ENCODE measurements at places on chromosomes 6 and 20. TPM values are rescaled to one million over a fixed set of nuclear protein-coding genes. Genes with fewer than 3 reads are reported as not detected.

The RNF182 gene
- polyA plus RNA-seq: 4.9 TPM

- no peak for DNase-seq
These were observed 222.9 kb downstream of the EPHA7 start for GRCh38 chr6:93196406-93196970.

DNA sequence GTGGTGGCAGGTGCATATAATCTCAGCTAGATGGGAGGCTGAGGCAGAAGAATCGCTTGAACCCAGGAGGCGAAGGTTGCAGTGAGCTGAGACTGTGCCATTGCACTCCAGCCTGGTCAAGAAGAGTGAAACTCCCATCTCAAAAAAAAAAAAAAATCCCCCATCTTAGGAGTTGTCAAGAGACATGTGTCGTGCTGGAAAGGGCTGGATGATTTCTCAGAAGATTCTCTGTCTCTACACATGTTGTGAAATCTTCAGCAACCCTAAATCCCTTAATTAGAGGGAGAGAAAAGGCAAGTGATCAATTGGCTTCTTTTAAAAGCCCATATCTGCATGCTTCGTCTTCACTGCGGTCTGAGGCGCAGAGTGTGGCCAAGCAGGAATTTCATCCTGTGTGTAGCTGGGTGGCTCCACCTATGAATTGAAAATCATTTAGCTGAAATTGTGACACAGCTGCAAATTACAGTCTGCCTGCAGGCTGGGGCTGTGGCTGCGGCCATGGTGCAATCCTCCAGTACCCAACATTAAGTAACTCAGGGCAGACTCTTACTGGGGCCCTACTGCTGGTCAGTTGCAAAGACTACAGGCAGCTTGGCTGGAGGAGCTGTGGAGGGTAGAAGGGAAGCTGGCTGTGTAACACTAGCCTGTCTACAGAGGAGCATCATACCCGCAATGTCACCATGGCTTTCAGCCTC, 3.2 kb upstream of the TGM3 start:
- DNase-seq: no peak

DNA sequence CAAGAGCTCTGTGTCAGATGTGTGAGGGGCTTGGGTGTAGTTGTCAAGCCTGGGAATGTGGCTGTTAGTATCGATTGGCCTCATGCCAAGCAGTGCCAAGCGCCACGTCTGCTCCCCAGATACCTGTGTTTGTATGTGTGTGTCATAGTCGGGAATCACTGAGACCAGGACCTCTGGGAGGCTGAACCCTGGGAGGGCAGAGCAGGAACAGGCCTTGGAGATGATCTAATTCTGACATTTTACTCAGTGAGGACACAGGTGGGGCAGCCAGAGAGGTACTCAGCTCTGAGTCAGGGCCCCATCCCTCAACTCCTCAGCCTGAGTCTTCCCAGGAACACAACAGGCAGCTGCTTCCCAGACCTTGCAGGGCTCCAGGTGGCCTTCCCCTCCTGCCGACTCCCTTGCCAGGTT, 51.2 kb upstream of the FANCE start:
- no peak for DNase-seq

- no peak for DNase-seq
These were observed 57.1 kb downstream of the TNFRSF21 start for GRCh38 chr6:47252633-47253032.

DNA sequence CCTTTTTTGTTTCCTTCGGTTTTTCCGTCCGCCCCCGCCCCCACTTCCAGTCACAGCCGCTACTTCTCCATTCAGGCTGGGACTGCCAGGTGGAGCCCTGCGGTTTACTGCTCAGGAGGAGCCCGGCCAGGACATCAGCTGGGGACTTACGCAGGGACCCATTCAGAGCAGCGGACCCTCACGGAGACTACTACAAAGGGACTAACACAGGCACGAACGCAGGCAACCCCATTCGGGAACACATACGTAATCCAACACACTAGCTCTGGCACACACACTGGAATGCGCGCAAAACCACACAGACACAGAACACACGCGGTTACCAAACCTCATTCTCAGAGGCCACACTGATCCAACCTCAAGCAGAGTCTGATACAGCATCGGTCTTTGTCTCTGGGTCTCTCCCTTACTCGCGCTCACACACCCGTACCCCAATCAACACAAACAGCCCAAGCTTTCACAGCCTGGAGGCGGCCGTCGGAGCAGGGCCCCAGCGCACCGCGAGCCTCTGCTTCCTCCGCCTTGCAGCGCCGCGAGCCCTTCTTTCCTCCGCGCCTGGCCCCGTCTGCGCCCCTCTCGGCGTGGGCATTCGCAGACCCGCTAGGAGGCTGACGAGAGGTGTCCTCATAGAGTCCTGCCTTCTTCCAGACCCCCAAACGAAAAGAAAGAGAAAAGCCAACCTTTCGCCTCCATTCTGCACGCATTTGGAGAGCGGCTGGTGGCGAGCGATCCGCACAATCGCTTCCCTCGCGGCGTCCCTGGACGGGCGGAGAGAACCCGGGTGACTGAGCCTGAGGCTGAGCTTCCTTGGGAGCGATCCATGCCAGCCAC, 1.1 kb upstream of the SLC32A1 start:
- DNase-seq: no peak

DNA sequence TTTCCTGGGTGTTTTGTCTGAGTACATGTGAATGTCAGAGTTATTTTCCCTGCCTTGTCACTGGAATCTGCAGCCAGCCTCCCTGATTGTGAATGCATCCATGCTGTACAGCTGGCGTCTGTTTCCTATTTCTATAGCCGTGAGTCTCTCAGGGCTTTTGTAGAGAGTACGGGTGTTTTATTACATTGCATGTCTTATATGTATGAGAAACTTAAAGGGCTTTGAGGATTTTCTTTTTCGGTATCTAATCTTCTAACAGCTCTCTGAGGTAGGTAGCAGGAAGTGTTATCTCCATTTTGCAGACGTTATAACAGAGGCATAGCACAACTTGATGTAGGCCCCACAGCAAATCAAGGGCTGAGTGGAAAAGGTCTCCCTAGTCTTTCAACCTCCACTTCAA, 272.9 kb downstream of the PRL start:
- no peak for DNase-seq

All from A549 (cell line).